ENCODE measurements at places on chromosomes 12 and 14.
A peak's percentile ranks its signal among the peaks of the same experiment; 100 is the strongest.

GRCh38 chr12:97801471-97802059, 339.0 kb downstream of the RMST start:
- DNase-seq, result no peak

- DNase-seq, result no peak
Measured at GRCh38 chr14:90785876-90786450, 30.3 kb downstream of the TTC7B start.

GRCh38 chr12:104852102-104852501, 106.0 kb downstream of the SLC41A2 start:
- DNase-seq, result no peak

- no peak for DNase-seq
Measured at GRCh38 chr14:54730156-54730961, 163.4 kb downstream of the SAMD4A start.

GRCh38 chr12:133023566-133023965, 13.7 kb upstream of the ZNF84 start:
- DNase-seq, result no peak

DNA sequence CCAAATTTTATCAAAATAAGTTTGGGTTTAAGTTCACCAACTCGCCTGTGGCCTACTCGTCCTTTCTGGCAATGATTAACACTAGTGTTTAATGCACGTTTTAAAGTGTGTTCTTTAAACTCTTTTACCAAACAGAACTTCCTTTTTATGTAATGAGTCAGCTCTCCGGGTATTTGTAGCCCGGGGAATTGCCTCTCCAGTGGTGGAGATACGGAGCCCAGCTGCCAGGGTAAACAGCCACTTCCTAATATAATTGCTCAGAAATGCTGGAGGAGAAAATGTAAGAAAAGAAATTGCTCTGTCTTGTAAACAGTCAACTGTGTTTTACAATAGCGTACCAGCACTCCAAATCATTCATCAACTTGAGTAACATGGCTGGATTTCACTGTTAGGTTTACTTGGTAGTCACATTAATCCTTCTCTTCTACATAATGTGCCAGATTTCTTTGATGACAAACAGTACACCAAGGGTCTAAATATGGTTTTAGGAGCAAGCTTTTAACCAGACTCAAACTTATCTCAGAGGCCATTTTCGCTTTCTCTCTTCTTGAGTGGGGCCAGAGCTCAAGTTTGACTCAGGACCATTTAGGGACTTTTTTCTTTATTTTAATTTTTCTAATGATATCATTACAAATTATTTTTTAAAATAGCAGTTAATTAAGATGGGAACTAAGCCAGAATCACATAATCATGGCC, 101.2 kb upstream of the SLC38A2 start:
- DNase-seq, result peak; percentile 95

DNA sequence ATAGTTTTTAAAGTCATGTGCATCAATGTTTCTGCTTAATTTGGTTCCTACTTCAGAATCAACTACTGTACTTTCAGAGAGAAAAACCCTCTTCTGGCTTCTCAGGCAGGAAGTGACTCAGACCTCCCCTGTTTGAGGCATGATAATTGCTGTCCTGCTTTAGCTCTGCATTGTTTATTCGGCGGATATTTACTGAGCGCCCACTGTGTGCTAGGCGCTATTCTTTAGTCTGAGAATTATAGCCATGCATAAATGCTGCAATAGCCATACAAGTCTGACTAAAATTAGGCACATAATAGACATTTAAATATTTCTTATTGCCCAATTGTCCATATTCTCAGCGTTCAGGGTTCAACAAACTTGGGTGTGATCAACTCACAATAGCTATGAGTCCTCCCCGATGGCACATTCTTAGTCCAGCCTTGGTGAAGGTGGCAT, 6.1 kb upstream of the AMIGO2 start:
- peak; percentile 76 for DNase-seq

GRCh38 chr14:37167151-37168047, 5.0 kb downstream of the SLC25A21 start:
- DNase-seq, result no peak

DNA sequence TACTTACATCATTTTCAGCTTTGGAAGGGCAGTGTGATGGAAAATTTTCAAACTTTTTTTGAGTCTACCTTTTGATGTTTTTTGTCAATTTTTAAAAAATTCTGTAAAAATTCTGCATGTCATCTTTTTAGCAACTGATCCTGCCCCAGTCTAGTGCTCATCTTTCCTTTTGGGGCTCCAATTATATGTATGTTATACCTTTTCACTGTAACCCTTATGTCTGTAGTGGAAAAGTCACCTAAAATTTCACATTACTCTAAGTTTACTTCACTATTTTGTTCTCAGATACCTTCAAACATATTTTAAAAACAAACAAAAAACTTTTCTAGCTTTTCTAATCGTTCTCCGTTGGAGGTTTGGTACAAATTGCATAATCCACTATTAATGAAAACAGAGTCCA, 32.5 kb upstream of the MYRFL start:
- DNase-seq, result no peak

GRCh38 chr14:73269729-73270531, 32.6 kb downstream of the PAPLN start:
- DNase-seq, result no peak

DNA sequence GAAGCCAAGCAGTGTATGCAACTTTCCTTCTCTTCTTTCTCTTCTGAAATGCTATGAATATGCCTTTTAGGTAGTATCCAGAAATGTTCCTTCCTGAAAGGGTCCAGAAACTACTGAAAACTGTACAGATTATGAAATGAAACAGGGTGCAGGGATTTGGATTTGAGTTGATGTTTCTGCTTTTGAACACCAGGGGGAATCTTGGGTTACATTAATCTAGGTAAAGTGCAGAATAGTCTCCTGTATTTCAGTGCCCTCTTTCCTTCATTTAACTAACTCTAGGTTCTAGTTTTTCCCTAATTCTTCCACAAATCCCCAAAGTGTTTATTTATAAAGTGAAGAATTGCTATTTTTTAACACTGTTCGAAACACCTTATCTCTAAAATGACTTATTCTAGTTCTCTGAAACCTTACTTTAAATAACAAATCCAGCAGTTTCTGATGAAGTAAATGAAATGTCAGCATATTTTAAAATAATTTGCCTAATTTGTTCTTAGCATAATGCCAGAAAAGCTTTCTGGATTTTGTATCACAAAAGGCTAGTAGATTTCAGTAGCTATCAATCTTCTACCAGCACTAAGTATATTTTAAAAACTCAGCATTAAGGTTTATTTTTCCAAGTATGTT, 111.9 kb downstream of the LRRK2 start:
- DNase-seq, result peak; percentile 39

DNA sequence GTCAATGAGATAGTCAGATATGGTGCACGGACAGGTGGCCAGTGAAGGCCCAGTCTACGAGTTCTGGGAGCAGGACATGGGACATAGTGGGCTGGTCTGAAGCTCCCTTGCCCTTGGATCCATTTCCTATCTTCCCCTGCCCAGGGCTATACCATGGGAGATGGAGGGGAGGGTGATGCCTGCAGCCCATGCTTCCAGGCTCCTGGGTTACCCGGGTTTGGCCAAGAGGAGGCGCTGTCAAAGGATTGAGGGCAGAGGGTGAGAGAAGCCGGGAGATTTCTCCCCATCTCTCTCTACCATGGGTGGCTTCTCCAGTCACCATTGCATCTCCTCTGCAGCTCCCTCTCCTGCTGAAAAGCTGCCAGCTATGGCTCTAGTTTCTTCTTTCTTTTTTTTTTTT, 52.8 kb upstream of the LHX5 start:
- DNase-seq, result no peak

- no peak for DNase-seq
Measured at GRCh38 chr14:30355431-30355913, 203.5 kb upstream of the G2E3 start.

- DNase-seq, result no peak
Measured at GRCh38 chr12:48982397-48983080, 4.4 kb downstream of the WNT1 start.
